ENCODE measurements at places on chromosomes 2 and 18.

DNA sequence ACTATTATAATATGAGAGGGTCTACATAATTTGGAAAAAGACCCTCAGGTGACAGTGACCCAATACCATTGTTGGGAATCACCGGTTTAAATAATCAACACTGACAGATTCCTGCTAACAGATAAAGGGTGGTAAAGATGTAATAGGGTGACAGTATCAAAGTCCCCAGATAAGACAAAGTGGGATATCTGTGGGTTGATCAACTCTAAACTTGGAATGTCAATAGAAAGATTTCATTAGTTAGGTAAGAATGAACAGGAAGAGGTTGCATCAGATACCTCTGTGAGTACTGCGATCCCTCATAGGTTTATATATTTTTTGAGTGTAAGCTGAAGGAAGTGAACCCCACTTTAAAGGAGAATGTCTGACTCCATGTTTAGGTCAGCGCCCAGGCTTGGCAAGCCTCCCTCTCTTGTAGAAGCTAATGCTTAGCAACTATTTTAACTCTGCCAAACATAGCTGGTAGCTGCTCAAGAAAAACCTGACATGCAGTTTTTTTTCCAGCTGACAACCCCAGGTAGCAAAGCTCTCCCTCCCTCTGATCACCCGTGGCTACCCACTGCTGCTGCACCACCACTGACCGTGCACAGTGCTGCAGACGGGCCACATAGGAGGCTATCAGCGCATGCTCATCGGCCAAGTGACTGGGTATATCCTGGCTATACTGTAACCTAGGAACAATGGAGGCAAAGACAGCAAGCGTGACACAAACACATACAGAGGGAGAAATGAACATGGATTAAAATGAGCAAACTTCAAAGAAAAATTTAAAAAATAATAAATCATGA, 113.3 kb upstream of the DNMT3A start:
- DNase-seq, result no peak

GRCh38 chr2:54504866-54505265, 48.7 kb downstream of the SPTBN1 start:
- DNase-seq, result no peak

GRCh38 chr2:38836791-38837190, 38.9 kb downstream of the DHX57 start:
- DNase-seq, result no peak

DNA sequence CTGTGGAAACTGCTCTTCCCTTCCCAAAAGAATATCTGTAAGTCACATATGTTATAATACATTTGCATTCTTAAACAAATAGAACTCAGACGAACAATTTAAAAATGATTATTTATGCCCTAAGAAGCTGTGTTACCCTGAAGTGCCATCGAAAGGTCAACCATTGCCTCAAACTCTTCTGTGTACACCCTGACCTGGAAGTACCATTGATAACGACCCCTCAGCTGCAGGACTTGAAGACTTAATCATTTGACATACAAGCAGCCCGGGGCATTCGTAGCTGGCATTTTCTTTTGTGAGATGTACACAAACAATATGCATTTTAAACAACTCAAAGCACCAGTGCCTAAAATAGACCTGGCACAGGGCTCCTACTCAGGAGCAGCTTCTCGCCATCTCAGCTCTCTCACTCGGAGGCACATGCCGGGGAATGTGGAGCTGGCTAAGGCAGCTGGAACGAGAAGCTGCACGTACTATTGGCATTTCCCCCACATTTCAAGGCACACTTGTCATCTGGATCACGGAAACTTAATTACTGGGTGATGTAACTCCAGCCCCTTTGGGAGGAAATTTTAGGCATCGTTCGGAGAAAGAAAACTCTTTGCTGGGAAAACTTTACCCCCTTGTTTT, 170.0 kb upstream of the GALNT5 start:
- no peak for DNase-seq

GRCh38 chr2:3100386-3100785, 277.2 kb downstream of the EIPR1 start:
- no peak for DNase-seq

DNA sequence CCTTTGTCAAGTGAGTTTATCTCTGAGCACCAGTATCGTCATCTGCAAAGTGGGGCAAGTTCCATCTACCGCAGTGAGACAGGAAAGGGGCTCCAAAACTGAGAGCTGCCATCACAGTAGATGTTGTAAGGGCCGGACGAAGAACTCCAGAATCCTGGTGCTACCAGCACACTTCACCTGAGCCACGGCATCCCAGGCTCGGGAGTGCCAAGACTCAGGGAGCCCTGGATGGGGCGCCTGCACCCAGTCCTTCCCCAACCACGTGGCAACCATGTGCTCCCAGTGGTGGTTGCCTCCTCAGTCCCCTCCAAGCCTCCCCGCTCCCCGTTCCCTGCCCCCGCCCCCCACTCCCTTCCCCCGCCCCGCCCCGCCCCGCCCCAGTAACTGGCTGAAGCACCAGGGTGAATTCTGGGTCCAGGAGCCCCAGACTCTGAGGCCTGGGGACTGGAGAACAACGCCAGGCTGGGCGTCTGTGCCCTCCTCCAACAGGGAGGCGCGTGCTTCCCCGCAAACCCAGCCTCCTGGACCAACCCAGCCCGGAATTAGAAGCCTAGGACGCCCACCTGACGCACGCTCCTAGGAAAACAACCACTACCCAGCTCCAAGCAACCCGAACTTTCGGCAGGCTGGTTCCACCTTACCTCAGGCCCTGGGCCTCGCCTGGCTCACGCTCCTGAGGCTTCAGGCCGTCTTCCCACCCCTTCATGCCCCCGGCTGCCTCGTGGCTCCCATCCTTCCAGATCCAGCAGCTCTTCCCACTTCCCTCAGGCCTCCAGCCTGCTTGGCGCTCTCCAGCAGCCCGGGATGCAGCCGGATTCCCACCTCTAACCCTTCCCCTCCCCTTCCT, 67.6 kb downstream of the LAMA3 start:
- DNase-seq, result no peak

- DNase-seq, result no peak
Measured at GRCh38 chr2:175965773-175966172, 36.3 kb downstream of the LNPK start.

DNA sequence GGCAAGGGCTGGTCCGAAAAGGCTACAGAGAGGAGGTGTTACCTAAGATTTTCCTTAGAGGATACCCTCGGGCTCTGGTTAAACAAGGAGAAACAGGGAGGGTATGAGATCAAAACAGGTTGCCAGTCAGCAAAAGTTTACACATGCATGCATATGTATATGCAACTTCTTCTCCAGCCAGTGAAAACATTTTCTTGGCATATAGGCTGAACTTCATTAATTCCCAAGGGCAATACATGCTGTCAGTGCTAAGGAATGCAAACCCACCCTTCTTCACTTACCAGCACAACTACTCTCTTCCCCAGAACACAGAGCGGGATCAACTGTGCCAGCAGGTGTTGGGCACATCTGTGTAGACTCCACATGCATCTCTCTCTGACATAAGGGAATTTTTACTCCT, 176.0 kb downstream of the GFPT1 start:
- no peak for DNase-seq

- no peak for DNase-seq
Measured at GRCh38 chr2:144217853-144218633, 301.9 kb downstream of the ZEB2 start.

- no peak for DNase-seq
Measured at GRCh38 chr18:45505497-45506206, 109.6 kb upstream of the SLC14A2 start.

Measured in SW 1271 (cell line).